ENCODE measurements at places on chromosomes 16 and 17.

GRCh38 chr17:9183306-9183705, 162.0 kb downstream of the NTN1 start:
- DNase-seq, result no peak

GRCh38 chr16:35319536-35320192, 1860.3 kb downstream of the TP53TG3F start:
- DNase-seq, result no peak

- peak; percentile 84 for DNase-seq
These were observed 852 bp upstream of the HELZ start for GRCh38 chr17:67245694-67246402.

DNA sequence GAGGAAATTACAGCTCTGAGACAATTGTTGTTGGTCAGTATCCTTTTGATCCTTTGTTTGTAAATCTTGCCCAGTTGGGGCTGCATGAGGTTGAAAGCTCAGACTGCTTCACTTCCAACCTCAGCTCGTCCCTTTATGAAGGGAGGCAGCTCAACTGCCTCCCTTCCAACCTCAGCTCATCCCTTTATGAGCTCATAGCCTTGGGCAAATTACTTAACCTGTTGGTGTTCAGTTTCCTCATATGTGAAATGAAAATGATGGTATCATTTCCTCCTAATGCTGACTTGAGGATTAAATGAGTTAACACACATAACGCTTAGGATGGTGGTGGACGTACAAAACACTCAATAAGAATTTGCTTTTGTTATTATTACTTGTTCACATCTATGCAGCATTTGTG, 265.1 kb downstream of the CDH13 start:
- no peak for DNase-seq

DNA sequence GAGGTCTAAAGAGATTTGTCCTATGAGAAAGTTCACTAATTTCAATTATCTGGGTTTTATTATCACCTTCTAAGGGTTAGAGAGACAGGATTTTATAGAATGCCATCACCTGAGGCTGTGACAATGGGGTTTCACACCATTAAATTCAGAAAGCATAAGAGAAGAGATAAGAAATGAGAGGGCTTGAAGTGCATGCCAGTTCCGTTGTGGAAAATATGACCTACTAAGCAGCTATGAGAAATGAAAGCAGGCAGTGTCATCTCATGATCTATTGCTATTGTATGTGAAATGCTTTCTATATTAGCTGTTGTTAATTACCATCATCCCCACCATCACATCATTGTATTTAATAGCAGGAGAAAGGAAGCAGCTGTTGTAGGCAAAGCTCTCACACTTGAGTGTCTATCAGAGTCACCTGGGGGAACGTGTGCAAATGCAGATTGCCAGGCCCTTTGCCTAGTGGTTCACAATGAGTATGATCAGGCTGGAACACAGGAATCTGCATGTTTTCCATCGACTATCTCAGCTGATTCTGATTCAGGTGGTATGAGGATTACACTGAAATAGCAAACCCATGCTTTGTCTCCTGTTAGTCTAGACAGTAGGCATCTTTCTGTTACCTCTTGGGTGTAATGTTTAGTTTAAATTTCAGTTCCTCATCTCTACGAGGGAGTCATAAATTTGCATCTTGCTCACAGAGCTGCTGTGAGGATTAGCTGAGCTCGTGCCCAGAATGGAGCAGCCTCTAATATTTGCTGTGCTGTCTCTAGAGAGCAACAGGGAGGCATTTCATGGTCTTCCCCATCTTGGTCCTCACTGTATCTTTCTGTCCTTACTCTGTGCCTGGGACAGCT, 256.4 kb downstream of the CDH13 start:
- DNase-seq, result no peak

GRCh38 chr17:20121359-20122253, 112.4 kb downstream of the SPECC1 start:
- peak; percentile 78 for DNase-seq

- DNase-seq, result peak; percentile 72
These were observed 30.1 kb downstream of the GNGT2 start for GRCh38 chr17:49180303-49180702.

DNA sequence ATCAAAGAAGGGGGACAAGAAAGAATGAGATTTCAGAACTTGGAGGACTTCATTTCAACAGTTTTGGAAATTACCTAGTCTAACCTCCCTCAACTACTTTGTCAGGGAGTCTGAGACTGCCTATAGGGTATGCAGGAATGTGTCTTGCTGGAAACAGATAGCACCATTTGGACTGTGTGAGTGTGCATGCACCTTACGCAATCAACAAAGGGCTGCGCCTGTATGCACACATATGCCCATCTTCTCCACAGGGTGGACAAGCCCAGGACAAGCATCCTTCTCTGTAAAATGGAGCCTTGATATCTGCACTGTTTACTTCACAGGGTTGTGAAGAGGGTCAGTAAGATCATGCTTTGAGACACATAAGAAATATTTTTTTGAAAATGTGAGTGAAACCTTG, 305.7 kb upstream of the ASIC2 start:
- no peak for DNase-seq

DNA sequence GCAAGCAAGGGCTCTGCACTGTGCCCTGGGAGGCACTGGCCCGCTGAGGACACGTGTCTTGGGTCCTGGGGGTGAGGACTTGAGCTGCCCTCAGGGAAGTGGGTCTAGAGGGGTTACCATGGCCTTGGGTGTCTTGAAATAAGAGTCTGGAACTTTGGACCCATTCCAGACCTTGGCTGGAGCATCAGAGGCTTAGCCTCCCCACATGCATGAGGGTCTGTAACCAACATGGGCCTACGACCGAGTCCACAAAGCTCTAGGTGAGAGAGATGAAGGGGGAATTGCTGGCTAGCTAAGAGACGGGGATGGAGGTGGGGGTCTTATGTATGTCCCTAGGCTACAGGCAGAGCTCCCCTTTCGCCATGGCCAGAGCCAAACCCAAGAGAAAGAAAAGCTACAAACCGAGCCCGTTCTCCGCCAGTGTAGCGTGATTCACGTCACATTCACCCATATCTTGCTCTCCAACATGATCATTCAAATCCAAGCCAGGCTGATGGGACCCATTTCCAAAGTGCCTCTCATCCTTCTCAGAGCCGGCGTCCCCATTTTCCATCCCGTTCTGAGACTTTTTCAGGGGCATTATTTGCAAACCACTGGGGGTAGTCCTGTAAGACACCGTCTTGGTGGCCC, 120.1 kb downstream of the CDYL2 start:
- DNase-seq, result no peak

DNA sequence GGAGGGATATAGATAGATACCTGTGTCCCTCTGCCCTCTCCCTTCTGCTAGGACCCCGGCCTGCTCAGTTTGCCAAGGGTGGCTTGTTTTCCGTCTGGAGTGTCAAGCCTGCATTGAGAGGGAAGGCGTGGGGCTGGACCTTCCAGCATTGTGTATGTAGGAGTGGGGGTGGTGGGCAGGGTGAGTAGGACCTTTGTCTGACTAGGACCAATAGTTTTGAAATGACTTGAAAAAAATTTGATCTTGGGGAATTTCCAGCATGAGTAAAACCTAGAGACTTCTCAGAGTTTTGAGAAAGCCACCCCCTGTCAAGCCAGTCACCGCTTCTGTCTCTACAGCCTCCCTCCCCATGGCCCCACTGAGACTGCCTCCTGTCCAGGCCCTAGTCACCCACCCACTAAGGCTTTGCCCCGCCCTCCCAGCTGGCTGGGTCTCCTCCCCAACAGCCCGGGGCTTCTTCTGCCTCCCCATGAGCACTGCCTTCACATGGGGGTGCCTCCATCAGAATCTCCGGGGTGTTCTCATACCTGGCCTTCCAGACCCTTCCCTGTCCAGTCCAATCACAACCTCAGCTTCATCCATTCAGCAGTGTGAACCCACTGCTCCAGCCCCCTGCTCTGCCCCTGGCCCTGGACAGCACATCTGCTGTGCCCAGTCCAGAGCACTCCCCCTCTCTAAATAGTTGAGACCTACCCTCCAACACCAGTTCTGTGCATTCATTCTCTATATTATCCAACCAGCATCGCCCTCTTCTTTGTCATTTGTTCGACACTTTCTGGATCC, 207.0 kb downstream of the MSI2 start:
- DNase-seq, result no peak

DNA sequence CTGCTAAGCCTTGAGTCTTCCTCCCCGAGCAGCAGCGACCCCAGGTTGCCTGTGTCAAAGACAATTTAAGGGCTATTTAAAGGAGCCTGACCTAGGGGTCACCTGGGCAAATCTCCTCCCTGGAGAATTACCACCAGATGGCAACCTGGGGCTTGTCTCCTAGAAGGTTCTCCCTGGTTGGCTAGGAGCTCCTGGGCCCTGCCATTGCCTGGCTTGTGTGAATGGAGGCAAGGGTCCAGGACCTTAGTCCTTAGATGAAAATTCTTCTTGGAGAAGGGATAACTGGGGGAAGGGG, 51.3 kb upstream of the TAC4 start:
- peak; percentile 45 for DNase-seq

- DNase-seq, result peak; percentile 66
These were observed at the start of gene RAB11FIP4 for GRCh38 chr17:31391496-31391949. Gene RAB11FIP4, plus strand, starts transcription at chr17:31391675. Its CDS starts 178 bp downstream, at chr17:31391853.

DNA sequence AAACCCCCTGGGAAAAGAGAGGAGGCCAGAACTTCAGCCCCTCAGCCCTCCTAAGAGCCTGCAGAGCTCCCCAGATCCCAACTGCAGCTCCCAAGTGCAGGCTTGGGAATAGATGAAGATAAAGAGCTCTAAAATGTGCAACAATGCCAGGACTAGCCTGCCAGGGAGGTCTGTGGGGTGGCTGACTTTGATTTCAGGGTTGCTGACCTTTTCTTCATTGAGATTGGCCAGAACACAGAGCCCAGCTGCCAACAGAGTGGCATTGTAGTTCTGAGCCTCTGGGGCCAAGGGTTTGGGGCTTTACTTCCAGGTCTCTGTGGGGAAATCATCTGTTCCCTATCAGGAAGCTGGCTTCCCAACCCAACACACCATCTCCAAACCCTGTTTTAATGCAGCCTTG, 120.6 kb downstream of the COPRS start:
- no peak for DNase-seq

GRCh38 chr17:58513965-58514769, at the start of gene MTMR4:
Gene MTMR4, minus strand, starts transcription at chr17:58514638. Its CDS starts 231 bp downstream, at chr17:58514407.
- peak; percentile 90 for DNase-seq

DNA sequence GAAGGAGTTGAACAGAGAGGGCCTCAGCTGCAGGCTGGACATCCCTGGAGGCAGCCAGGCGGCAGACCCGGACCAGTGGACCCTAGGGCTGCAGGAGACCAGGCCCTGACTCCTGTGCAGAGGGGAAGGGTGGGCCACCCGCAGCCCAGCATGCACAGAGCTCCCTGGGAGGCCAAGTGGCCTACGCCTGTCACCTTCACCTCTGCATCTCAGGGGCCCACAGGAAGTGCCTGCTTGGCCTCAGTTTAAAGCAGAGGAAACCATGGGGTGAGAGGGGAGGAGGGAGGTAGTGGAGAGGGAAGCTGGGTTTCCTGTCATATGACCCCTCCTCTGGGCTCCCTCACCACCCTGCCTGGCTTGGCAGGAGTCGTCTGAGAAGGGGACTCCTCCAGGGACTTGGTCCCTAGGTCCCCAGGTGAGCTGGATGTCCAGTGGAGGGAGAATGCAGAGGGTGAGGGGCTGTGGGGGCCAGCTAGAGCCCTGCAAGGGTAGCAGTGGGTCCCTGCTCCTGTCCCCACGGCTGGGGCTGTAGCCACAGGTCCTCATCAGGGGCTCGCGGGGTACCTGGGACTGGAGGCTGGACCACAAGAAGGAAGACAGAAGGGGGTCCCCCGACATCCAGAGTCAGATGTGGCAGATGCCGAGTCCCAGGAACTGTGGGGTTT, at the start of gene TMC8:
Gene TMC8 (plus strand): TSS at position 335 of the 665 bp plus-strand sequence. CDS start 818 bp downstream, outside the sequence.
- no peak for DNase-seq

DNA sequence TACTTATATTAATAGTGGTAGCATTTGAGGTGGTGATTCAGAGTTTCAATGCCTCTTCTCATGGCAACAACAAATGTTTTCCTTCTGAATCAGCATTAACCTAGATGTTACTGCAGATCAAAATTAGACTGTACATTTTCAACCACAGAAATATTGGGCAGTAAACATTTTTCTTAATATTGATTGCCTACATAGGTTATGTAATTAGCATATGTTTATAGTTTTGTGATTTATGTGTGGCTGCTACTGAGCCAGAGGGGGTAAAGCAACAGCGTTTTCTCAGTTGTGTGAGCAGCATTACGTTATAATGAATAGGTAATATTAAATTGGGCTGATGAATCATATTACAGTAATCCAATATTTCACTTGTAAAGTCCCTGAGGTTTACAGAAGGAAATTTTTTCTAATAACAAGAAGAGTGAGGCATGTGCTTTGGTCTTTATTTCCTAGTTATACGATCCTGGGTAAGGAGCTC, 18.8 kb upstream of the BMERB1 start:
- no peak for DNase-seq

- DNase-seq, result no peak
These were observed 176.5 kb downstream of the IRF8 start for GRCh38 chr16:86075488-86075785.

GRCh38 chr17:40857535-40857934, 9.5 kb downstream of the KRT12 start:
- DNase-seq, result no peak

DNA sequence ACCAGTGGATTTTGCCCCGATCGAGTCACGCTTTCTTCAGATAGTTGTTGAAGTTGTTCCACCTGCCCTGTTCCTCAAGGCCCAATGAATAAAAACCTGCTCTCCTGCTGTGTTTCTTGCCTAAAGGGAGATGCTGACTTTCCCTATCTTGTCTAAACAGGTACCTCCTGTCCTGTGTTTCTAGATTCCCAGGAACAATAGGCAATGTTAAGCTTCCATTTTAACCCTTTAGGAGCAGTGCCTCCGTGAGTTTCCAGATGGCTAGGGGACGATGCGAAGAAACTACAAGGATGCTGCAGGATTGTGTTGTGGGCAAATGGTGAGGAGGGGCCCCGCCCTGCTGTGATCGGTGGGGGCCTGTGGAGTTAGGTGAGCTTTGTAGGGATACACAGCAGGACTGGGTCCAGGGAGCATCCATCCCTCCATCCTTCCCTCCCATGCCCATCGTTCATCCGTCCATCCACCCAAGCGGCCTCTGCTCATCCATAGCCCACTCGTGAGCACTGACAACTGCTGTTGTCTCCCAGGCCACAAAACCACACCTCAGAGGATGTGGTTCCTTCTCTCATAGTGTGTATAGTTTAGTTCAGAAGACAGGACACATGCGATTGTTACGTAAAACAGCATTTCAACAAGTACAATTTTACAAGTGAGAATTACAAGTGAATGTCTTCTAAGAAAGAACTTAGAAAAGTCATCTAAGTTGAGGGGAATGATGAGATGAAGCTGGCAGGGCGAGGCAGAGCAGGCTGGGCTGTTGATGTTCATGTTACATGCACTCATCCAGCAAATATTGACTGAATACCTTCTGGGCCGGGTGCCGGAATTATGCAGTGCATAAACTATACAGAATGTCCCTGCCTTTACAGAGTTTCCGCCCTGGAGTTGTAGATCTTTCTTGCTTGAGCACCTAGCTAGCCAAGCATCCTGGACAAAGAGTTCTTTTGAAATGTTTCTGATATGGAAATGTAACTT, 5.2 kb downstream of the ARSG start:
- no peak for DNase-seq
